LNCaP clone FGC (cell line): ENCODE measurements at places on chromosomes 13 and 19.

DNA sequence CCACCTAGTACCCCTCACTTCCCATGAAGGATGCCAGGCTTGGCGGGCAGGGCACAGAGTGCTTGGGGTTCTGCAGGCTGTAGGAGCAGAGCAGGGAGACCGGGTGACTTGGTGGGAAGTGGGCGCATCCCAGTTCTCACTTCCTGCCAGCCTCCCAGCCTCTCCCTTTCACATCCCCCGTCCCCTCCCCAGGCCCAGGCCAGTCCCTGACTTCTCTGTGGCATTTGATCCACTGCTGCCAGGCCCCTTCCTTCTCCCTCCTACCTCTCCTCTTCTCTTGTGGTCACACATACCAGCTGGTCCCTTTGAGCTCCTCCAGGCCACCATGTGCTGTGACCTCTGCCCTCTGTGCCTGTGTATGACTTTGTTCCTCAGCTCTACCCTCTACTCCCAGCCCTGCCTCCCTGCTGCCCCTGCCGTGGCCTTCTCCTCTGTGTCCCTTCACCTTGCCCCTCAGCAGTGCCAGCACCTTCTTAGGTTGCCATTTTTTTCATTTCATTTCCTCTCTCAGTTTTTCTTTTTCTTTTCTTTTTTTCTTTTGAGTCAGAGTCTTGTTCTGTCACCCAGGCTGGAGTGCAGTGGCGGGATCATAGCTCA is 19.5 kb downstream of the MYO1F start:
- DNase-seq: no peak

GRCh38 chr19:23394511-23394910 is 760 bp downstream of the ZNF91 start:
- DNase-seq: no peak

GRCh38 chr19:7975037-7975436 is 30.4 kb downstream of the ELAVL1 start:
- no peak for DNase-seq

DNA sequence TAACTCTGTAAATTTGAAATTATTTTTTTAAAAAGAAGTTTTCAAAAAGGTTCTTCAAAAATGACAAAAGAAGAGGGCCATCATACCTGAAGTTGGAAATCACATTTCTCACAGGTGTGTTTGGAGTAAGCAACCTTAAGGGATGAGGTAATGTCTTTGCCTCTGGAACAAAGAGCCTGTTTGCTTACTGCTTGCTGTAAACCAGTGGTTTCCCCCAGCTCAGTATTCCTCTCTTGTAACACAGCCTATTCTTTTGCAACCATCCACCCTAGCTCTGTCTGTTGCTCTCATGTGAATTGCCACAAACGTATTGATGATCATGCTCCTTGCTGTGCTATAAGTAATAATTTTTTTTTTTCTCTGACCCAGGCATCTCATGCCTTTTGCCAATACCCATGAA is 38.1 kb downstream of the UCHL3 start:
- DNase-seq: no peak

DNA sequence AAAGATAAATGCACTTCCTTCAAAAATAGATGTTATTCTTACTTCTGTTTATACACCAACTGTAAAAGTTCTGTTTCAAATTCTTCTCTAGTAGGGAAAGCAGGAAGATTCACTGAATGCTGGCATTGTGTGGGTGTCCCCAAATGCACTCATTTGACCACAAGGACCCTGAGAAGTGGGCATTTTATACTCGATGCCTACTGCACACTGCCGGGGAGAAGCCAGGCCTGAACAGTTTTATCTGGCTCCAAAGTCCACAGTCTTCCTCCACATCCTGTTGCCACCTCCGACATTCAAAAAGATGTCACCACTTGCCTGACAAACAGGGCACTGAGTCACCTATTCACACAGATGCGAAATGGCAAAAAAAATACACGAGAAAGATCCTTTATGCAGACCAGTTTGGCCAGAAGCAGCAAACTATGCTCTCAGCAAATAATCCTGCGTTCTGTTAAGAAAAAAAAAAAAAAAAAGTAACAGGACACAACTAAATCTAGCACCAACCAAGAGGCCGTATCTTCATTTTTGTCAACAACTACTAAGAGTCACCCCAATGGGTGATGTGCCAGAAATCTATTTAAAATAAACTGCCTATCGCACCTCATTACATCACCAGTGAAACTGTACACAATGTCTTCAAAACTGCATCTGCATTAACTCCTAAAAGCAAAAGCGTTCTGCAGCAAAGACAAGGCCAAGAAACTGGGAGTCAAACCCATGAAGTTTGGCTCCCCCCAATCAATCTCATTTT is 6.2 kb downstream of the ZC3H4 start:
- DNase-seq: no peak

DNA sequence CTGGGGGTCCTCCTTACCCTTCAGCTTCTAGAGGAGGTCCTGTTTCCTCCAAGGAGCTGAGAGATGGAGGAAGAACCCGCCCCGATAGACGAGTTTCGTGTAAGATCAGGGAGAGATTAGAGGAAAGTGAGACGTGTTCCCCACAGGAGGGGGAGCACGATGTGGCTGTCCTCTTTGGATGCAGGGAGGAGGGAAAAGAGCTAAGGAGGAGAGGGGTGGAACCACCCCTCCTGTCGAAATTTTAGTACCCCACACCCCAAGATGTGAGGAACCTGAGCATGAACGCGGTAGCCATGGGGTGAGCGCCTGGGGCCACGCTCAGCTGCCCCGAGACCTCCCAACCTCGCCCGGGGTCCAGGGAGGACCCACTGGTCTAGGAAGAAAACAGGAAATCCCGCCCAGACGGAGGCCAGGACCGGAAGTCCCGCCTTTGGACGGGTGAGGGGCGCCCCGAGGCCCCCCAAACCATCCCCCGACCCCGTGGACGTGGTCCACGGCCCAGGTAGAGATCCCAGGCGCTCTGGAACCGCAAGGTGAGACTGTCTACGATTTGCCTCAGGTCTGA is 1.2 kb downstream of the AKT1S1 start:
- no peak for DNase-seq

- DNase-seq: no peak
These were observed 7.9 kb downstream of the SLC25A23 start for GRCh38 chr19:6451583-6452222.

GRCh38 chr19:28445826-28446225 is 767.1 kb downstream of the UQCRFS1 start:
- no peak for DNase-seq

- no peak for DNase-seq
These were observed 353 bp downstream of the RFX2 start for GRCh38 chr19:6109947-6110346.

- no peak for DNase-seq
These were observed 91.0 kb upstream of the MYCBP2 start for GRCh38 chr13:77417897-77418296.

DNA sequence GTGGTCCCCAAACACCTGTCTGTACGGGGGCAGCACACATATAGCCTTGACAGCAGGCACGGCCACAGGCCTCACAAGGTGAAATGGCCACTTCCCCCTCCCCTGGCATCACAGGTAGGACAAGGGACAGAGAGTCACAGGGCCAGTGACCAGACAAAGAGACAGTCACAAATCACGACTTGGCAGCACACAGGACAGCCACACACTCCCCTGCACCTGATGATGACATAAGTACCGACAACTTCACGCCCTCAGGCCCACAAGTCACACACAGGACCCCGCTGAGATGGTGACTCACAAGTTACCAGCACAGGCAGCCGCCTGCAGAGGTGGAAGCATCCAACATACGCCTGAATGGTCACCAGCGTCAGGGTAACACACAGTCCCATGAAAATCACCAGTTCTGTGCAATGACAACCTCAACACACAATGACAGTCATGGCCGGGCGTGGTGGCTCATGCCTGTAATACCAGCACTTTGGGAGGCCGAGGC is 16.5 kb downstream of the TYK2 start:
- no peak for DNase-seq

DNA sequence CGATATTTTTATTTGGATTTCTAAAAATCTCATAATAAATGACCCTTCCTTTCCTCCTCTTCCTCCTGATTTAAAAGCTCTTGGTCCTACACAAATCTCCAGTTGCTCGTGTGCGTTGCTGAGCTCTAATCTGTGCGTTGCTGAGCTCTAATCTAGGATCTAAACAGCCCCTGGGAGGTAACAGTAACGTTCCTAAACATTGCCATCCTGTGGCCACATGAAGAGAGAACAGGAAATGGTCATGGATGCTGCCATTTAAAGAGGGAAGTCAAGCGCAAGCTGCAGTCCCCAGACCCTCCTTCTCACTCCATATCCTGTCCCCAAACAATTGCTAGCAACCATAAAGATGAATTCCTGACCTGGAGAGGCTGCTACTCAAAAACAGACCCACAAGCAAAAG is 170.8 kb downstream of the NUFIP1 start:
- no peak for DNase-seq

DNA sequence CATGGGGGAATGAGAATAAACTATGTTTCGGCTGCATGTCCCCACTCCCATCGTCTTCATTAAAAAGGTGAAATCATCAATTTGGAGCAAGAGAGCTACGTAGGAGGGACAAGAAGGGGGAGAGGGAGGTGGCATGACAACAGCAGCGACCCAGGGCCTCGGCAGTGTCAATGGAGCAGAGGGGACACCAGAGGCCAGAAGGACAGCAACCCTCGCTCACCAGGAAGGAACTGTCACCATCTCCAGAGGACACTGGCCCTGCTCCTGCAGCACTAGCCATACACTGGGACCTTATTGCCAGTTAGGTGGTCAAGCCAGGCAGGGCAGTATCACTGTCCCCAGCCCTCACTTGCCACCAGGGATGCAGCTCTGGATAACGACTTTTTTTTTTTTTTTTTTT is 34.2 kb downstream of the NAXD start:
- DNase-seq: no peak

GRCh38 chr19:8090950-8091349 is 38.4 kb downstream of the CCL25 start:
- DNase-seq: no peak

DNA sequence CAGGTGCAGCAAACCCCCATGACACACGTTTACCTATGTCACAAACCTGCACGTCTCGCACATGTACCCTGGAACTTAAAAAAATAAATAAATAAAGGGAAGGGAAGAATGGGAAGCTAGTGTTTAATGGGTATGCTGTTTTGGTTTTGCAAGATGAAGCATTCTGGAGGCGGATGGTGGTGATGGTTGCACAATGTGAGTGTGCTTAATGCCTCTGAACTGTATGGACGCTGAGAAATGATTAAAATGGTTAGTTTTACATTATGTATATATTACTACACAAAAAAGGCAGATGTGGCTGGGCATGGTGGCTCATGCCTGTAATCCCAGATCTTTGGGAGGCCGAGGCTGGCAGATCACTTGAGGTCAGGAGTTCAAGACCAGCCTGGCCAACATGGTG is 17.8 kb downstream of the NFILZ start:
- DNase-seq: no peak

DNA sequence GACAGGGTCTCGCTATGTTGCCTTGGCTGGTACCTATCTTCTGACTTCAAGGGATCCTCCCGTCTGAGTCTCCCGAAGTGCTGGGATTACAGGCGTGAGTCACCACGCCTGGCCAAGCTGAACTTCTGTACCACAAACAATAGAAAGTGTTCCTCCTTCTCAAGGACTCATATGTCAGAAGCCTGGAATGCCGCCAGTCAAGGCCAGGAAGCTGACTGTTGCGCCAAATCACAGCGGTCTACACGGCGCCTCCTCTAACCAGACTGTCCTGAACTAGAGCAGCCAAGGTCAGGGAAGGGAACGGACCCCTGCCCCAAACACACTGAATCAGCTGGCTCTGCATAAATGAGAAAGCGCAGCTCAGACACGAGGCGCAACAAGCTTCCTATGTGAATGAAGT is 14.6 kb downstream of the RAB20 start:
- no peak for DNase-seq

GRCh38 chr19:7373862-7374261 is 25.1 kb downstream of the ARHGEF18 start:
- DNase-seq: no peak

GRCh38 chr19:36140304-36141038 is 605 bp downstream of the CAPNS1 start:
- DNase-seq: no peak

- peak; percentile 33 for DNase-seq
These were observed 40.9 kb downstream of the C13orf42 start for GRCh38 chr13:51070005-51070649.

- no peak for DNase-seq
These were observed 351.3 kb downstream of the DACH1 start for GRCh38 chr13:71515744-71516038.

DNA sequence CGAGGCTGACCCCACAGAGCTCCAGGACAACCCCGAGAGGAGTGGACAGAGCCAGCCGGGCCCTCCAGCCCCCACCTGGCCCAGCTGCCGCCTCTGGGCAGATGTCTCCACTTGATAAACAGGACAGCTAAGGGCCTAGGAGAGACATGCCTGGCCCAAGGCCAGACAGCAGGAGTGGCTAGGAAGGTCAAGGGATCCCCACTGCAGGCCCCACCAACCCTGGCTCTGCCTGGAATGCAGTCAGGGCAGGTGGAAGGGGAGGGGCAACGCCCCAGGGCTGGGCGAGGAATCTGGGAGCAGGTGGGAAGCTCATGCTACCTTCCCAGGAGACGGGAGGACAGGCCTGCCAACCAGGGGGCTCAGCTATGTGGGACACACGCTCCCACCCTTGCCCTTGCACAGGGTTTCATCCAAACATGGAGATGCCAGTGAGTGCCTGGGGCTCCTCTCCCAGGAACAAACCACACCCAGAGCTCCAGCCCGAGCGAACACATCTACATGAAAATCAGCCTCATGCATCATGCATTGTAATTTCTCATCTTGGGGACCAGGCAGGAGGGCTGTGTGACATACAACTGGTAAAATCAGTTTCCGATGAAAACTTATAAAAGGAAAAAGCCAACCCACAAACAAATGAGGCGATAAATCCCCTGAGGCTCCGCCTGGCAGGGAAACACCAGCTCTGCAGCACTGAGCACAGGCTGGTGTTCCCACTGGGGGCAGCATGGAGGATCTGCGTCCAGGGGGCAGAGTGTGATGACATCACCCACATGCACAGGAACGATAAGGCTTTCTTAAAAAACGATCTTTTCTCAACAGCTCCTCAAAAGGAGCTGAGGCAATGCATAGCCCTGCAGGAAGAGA is 25.0 kb downstream of the SH3GL1 start:
- no peak for DNase-seq

DNA sequence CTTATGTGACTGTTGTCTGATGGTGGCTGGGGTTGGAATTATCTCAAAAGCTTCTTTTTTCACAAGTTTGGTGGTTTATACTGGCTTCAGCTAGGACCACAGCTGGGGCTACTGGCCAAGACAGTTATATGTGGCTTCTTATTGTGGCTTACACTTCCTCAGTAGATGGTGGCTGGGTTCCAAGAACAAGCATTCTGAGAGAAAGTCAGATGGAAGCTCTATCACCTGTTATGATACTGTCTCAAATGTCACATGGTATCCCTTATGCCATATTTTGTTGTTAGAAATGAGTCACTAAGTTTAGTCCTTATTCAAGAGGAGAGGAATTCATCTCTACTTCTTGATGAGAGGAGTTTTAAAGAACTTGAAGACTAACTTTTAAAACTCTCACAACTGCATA is 41.6 kb downstream of the NDFIP2 start:
- no peak for DNase-seq

GRCh38 chr13:108223687-108224503 is 5.7 kb downstream of the ABHD13 start:
- no peak for DNase-seq
